ENCODE measurements at places on chromosomes 7 and 10.
A peak's percentile ranks its signal among the peaks of the same experiment; 100 is the strongest.

GRCh38 chr7:37832194-37832593 lies 16.2 kb upstream of the NME8 start:
- no peak for DNase-seq

- no peak for DNase-seq
Observed at GRCh38 chr7:106658316-106659165, 2.4 kb downstream of the CCDC71L start.

GRCh38 chr7:125563964-125564529 lies 634.4 kb upstream of the POT1 start:
- DNase-seq: no peak

GRCh38 chr7:55005241-55005851 lies 13.5 kb upstream of the EGFR start:
- DNase-seq: no peak

GRCh38 chr7:23490357-23491135 lies 20.3 kb upstream of the IGF2BP3 start:
- peak; percentile 7 for DNase-seq

DNA sequence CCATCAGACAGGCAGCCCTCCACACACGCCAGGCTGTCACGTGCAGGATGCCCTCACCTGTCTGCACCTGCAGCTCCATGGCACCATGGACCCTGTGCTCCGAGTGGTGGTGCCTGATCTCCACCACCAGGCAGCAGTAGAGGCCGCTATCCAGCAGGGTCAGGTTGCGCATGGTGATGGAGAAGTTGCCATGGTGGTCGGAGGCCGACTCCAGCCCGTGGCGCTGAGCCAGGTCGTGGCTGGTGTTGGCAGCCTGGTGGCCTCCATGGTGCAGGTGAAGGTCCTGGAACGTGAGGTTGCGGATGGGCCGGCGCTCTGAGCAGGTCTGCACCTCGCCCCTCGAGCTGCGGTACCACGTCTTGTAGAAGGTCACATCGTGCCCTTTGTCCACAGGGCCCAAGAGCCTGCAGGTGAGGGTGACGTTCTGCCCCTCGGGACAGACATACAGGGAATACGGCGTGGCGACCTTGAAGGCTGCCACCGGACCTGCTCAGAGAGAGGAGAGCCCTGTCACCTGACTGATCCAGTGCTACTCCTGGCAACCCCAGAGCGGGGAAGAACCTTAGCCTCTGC lies 11.7 kb downstream of the VSIR start:
- no peak for DNase-seq

- DNase-seq: peak; percentile 87
Observed at GRCh38 chr7:143013893-143014292, 13.0 kb downstream of the OR9A2 start.

DNA sequence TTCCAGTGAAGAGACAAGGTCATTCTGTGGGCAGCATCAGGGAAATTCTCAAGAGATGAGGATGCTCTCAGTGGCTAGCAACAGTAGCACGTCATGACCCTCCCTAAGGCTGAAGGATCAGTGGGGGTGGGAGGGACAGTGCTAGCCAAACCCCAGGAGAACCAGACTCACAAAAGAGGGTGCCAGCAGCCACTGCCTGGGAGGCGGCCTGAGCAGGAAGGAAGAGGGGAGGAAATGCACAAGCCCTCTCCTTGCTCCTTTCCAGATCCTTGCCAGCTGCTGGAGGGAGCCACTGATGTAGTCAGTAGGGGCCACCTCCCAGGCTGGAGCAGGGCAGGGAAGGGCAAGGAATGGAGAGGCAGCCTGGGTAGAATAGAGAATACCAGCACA lies 302.7 kb downstream of the RPS24 start:
- peak; percentile 96 for DNase-seq

GRCh38 chr7:108136191-108136688 lies 6.1 kb upstream of the LAMB4 start:
- DNase-seq: no peak

GRCh38 chr10:49053053-49053997 lies 62.0 kb downstream of the VSTM4 start:
- DNase-seq: no peak

DNA sequence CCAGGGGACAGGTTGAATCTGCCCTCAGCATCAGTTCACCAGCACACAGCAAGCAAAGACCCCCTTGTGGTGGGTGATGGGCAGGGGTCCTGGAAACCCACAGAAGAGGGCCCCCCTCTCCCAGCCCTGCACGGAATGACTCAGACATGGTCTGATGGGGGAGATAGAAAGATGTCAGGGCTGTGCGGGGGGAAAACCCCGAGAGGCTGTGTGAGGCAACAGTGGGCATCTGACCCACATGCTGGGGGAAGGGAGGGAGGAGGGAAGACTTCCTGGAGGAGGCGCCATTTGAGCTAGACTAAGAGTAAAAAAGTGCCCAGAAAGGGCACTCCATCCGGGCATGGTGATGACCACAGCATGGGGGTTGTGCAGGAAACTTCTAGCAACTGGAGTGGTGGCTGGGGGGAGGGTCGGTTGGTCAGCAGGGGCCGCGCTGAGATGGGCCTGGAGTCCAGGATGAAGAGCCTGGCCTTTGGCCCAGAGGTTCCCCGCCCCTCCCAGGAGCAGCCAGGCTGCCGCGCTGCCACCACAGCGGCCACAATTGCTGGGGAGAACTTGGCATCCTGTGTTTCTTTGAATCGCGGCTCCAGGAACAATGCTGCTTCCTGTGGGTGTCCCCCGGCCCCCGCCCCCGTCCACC lies 2.5 kb downstream of the LFNG start:
- DNase-seq: no peak

DNA sequence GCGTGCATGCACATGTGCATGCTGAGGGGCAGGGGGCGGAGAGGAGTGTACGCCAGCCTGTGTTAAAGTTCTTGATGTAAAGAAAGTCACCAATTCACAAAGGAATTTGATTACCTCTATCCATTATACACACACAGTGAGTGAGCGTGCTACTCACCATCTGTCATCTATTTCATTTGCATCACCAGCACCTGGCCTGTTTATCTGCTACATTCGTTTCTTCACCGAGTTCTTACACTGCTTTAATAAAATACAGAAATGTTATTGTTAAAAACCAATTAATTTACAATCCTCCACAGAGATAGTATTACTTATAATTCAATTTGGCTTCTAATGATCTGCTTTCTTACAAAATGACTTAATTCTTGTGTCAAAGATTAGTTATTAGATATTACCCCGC lies 32.6 kb downstream of the NEUROD6 start:
- no peak for DNase-seq

- DNase-seq: no peak
Observed at GRCh38 chr10:131211559-131211958, 100.0 kb downstream of the TCERG1L start.

DNA sequence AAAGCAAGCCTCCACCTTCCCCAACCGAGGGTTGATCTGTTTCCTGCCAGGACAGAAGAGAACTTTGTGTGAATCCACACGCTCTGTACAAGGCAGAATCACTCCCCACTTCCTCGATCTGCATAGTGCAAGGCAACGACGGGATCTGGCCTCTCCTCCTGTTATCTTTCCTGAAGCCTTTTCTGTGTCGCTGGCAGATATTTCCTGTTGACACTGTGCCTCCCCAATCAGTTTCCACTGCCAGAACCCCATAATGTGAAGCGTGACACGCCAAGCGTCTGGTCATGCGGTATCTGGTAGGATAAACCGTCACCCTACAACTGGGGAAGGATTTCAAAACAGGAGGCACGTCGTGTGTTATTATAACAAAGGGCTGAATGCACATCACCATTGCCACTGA lies 57.2 kb downstream of the FAM171A1 start:
- no peak for DNase-seq

DNA sequence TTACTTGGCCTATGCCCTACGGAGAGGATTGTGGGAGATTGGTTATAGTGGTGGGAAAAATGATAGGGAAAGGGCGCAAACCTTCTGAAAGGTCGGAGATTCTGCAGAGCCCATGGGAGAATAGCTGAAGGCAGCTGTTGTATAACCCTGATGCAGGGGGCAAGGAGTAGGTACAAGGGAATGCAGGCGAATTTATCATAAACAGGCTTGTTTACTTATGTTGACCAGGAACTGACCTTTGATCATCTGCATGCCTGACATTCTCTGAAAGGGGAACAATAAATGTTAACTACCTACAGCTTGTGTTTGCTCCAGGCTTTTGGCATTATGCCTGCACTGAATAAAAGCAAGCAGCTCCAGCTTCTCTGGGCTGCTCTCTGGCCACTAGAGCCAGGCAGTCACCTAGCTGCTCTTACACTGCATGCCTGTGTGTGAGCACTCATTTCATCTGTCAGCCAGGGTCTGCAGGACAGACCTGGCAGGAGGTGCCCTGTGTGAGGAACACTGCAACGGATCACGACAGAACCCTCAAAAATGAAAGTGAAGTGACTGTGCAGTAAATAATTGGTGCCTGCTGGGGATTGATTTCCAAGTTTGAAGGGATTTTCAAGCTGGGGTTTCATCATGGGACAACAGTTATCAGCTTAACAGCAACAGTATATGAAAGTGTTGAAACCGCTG lies 31.1 kb upstream of the ABCA13 start:
- DNase-seq: no peak

- DNase-seq: no peak
Observed at GRCh38 chr10:129441372-129442009, 25.6 kb upstream of the MGMT start.

DNA sequence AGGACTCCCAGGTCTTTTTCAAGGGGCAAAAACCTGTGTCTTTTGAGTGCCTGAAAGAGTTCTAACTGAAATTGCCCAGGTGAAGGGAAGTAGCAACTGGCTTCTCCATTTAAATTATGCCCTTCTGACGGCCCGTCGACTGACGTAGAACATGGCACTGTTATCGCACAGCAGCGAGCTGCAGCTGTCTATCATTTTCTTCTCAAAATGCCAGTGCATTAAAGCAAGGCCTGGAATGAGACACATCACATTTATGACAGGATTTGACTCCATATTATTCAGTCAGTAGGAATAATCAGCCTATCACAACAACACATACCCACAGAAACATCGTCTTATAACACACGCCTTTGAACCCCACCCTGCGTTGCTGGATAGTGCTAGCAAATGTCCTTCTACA lies 69.7 kb downstream of the CELF2 start:
- DNase-seq: no peak

GRCh38 chr7:41256186-41256945 lies 446.5 kb downstream of the INHBA start:
- DNase-seq: peak; percentile 39

GRCh38 chr10:35458500-35459448 lies 122.5 kb downstream of the CCNY start:
- no peak for DNase-seq

DNA sequence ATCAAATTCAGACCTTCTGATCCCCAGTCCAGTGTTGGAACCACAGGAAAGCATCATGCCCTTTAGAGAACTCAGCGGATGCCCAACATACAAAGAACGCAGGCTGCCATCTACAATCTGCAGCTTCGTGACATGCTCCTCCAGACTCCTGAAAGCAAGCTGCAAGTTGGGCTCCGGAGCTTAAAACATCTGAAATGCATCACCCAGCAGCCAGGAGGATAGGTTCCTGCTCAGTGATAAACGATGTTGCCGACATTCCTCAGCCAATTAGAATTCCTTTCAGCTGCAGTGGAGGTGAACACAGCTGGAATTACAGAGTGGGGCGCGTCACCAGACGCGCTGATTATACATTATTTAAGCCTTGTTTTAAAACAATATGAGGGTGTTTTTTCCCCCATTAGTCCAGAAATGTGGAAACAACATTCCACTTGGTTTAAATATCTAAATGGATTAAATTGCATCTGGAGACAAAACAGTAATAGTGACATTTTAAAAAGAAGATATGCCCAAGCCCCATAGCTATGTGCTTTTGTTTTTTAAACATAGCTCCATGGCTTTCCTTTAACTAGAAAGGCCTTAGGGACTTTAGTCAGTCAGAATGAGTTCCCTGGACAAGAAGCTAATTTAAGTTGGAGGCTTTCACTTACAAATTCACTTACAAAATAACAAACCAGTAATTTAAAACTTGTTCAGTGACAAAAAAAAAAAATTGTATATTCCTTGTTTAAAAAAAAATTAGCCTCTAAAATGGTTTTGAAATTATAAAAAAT lies 6.3 kb downstream of the SMURF1 start:
- peak; percentile 90 for DNase-seq

- no peak for DNase-seq
Observed at GRCh38 chr7:14380881-14381280, 391.4 kb upstream of the ETV1 start.

Measured in astrocyte (in vitro differentiated cells and primary cell).